Stimulated activated CD4-positive, alpha-beta T cell treated with anti-CD3 and anti-CD28 coated beads, Interleukin-4, amount 100 ng/mL, for 4 hours (primary cell): ENCODE measurements at places on chromosomes 3 and 15.
A peak's percentile ranks its signal among the peaks of the same experiment; 100 is the strongest.

DNA sequence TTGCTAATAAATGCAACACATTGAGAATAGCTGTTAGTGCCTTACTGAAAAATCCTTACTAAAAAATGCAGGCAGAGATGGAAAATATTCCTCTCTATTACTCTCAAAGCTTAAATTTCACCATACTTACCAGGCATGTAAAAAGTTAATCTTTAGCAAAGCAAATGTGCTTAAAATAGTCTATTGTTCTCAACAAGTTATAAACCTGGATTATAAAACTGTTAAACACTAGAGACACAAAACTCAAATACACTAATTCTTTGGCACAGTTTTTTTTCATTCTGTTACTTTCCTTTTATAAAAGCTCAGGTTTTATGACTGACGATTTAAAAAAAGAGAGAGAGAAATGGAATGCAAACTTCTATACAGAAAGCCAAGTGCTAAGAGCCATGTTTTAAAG lies 119.8 kb downstream of the THRB start:
- DNase-seq: no peak

- no peak for DNase-seq
Measured at GRCh38 chr3:32597656-32598055, 27.0 kb upstream of the DYNC1LI1 start.

GRCh38 chr15:72406936-72407335 lies 8.8 kb downstream of the TMEM202 start:
- no peak for DNase-seq

DNA sequence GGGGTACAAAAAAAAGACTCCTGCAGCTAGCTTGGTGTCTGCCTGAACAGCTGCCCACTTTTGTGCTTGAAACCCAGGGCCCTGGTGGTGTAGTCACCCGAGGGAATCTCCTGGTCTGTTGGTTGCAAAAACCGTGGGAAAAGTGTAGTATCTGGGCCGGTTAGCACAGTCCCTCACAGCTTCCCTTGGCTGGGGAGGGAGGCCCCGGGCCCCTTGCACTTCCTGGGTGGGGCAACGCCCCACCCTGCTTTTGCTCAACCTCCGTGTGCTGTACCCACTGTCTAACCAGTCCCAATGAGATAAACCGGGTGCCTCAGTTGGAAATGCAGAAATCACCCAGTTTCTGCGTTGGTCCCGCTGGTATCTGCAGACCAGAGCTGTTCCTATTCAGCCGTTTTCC lies 211.7 kb upstream of the ZPLD1 start:
- DNase-seq: no peak

GRCh38 chr3:66362541-66362941 lies 138.3 kb downstream of the LRIG1 start:
- DNase-seq: no peak

- no peak for DNase-seq
Measured at GRCh38 chr3:167032267-167032876, 347.7 kb downstream of the ZBBX start.

DNA sequence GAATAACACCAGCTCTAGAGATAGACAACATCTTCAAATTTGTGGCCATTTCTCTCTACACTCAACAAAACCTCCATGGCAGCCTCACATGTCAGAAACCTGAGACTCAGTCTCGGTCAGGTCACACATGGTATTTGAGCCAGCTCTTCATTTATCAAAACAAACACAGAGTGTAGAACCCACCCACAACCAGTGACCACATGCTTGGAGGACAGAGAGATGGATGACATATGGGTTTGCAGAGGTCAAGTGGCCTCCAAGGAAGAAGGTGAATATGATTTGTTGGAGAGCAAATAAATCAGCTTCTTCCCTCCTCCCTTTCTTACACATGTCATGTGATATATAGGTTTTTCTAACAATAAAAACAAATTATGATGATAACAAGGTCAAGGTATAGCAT lies 278.1 kb upstream of the LRTM1 start:
- DNase-seq: no peak

- no peak for DNase-seq
Measured at GRCh38 chr15:80036071-80036470, 23.4 kb upstream of the ZFAND6 start.

DNA sequence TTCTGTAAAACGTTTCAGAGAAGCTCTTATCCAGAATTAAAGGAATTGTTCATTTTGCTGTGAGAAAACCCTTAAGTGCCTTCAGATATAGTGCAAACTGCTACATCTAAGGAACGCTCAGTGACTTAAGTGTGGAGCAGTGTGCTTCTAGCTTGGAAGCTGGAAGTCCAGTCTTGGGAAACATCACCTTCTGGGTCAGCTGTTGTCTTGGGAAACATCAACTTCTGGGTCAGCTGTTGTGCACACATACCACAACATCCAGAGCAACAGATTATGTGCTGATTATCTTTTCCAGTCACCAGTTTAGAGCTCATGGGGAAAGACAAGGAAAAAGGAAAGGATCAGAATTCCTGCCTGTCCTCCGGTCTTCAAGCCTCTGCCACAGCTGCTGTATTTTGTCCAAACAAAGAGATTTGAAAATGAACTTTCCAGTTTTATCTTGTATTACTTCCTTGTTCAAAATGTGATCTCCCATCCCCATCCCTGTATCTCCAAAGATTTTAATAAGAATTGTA lies 713.6 kb downstream of the NSUN3 start:
- no peak for DNase-seq

- DNase-seq: no peak
Measured at GRCh38 chr3:127799476-127800222, 22.7 kb downstream of the MGLL start.

DNA sequence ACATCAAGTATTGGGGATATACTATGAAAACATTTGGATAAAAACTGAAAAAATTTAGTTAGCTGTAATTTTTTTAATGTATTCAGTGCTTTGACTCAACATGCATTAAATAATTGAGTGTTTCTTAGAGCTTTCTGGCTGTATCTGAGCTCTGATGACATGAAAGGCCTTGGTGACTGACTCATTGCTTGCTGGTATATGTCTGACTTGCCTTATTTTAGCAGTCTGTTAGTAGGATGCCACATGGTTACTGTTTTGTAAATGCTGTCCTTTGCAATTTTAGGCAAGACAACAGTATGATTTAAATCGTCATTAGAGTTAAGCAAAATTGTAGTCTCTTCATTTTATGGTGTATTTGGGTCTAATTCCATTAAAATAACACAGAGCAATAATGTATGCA lies 199.2 kb downstream of the GHSR start:
- no peak for DNase-seq

- DNase-seq: no peak
Measured at GRCh38 chr3:184538666-184539431, 22.7 kb upstream of the EPHB3 start.

- DNase-seq: no peak
Measured at GRCh38 chr3:29760226-29760685, 479.4 kb downstream of the RBMS3 start.

- DNase-seq: no peak
Measured at GRCh38 chr15:76285241-76285825, 25.9 kb downstream of the ETFA start.

DNA sequence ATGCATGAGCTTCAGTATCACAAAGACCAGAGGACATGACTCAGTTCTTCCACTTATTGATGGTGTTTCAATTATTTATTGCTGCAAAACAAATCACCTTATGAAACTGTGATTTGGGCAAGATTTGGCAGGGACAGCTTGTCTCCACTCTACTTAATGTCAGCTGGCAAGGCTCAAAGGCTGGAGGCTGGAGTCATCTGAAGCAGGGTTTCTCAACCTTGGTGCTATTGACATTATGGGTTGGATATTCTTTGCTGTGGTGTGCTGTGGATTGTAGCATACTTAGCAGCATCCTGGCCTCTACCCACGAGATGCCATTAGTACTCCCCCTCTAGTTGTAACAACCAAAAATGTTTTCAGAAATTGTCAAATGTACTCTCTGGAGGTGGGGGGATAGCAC lies 138.8 kb upstream of the PEX5L start:
- no peak for DNase-seq

GRCh38 chr3:105722943-105723556 lies 145.8 kb downstream of the CBLB start:
- DNase-seq: no peak

- peak; percentile 8 for DNase-seq
Measured at GRCh38 chr3:182979674-182980191, 605 bp downstream of the DCUN1D1 start.

GRCh38 chr3:22937536-22937935 lies 265.6 kb upstream of the UBE2E2 start:
- no peak for DNase-seq

GRCh38 chr3:172713316-172713715 lies 2.4 kb upstream of the NCEH1 start:
- DNase-seq: no peak

DNA sequence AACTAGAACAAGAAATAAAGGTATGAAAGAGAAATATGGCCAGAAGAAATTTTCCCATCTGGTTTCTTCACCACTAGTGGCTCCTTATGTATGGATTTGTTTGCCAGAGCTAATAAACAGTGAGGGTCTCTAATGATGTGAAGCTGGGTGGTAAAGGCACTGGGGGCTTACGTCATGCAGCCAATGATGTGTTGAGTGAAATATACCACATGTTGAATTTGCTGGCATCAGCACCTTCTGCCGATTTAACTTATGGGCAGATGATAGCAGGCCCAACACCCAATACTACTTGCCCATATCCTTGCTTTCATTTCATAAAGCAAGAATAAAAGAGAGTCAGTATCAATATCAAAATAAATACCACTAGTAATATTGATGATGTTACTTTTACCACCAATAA lies 133.0 kb downstream of the THRB start:
- no peak for DNase-seq
